Hindlimb muscle (tissue), 1 donor: ENCODE measurements at places on chromosomes 6 and 20. TPM values are rescaled to one million over a fixed set of nuclear protein-coding genes. Genes with fewer than 3 reads are reported as not detected.

GRCh38 chr6:147947521-147947920 is 395.1 kb upstream of the SASH1 start:
- no peak for DNase-seq

- no peak for DNase-seq
Measured at GRCh38 chr6:39696986-39697788, 28.0 kb downstream of the KIF6 start.

GRCh38 chr6:164075981-164076615 is 661.6 kb downstream of the QKI start:
- no peak for DNase-seq

Gene RAMACL
- polyA plus RNA-seq = 0.46 TPM

GRCh38 chr6:30035784-30036183 is 25.3 kb upstream of the POLR1H start:
- no peak for DNase-seq

- no peak for DNase-seq
Measured at GRCh38 chr6:88650029-88650619, 313.3 kb downstream of the RNGTT start.
